ENCODE measurements at places on chromosomes 11 and 22.

- no peak for DNase-seq
Measured at GRCh38 chr11:92850296-92850826, 119.1 kb upstream of the MTNR1B start.

DNA sequence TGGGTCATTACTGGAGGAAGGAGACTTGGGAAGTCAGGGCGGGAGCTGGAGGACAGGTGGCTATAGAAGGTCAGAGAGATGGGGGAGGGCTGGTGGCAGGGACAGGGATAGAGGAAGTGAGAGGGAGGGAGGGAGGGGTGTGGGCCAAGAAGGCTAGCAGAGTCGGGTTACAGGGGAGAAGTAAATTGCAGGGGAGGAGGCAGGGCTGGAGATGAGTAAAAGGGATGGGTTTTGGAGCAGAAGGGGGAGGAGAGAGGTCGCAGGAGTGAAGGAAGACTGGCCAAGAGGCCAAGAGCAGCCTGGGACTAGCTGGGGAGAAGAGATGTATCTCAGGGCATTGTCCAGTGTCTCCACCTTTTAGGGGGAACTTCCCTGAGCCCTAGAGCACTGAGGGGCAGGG lies 33.0 kb downstream of the LRRC10B start:
- DNase-seq: no peak

GRCh38 chr11:78446210-78446609 lies 28.6 kb upstream of the GAB2 start:
- no peak for DNase-seq

DNA sequence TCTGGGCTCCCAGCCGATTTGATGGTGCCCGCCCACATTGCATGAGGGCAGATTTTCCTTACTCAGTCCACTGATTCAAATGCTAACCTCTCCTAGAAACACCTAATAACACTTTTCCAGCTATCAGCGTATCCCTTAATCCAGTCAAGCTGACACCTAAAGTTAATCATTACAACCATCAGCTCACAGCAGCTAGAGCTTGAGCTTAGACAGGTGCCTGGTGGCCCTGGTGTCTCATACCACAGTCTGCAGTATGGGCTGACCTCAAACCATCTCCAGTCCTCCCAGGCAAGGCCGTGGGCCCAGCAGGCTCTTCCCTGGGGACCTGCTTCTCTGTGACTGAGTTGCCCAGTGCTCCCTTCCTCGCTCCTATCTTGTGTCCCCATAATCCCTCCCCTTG lies 174.4 kb upstream of the NECTIN1 start:
- DNase-seq: no peak

GRCh38 chr11:82867495-82868082 lies 32.6 kb downstream of the PRCP start:
- DNase-seq: no peak

- DNase-seq: no peak
Measured at GRCh38 chr11:74683941-74684481, 47.2 kb downstream of the CHRDL2 start.

- no peak for DNase-seq
Measured at GRCh38 chr11:118002541-118003423, 16.6 kb downstream of the IL10RA start.

GRCh38 chr11:64542172-64543125 lies 48.6 kb upstream of the SLC22A12 start:
- no peak for DNase-seq

DNA sequence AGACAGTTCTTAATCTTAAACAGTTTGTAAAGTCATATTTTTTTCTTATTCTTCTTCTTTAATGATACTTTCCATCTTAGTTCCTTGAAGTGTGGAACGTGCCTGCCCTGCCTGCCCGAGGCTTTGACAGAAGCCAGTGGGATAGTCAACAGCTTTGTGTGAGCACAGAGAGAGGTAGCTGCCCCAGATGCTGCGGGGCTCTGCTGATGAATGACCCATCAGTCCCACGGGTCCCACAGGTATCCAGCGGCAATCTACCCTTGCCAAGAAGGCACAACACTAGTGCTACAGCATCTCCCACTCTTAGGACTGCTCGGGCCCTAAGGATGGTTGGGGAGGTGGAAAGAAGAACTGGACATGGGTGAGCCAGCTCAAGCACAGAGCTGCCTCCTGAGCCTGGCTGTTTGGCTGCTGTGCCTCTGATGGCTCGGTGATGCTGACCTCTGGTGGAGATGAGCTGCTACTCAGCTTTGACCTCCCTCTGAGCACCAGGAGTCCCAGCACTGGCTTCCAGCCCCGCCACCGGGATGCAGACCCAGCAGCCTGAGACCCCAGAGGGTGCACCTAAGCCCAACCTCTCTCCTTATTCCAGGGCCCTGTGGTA lies 11.8 kb upstream of the APLNR start:
- no peak for DNase-seq

- no peak for DNase-seq
Measured at GRCh38 chr11:117976445-117976844, 9.7 kb upstream of the IL10RA start.

GRCh38 chr11:112363527-112363926 lies 102.9 kb upstream of the PLET1 start:
- no peak for DNase-seq

GRCh38 chr22:44625981-44626687 lies 75.9 kb upstream of the PRR5 start:
- no peak for DNase-seq

GRCh38 chr11:113162592-113162962 lies 151.8 kb upstream of the TTC12 start:
- no peak for DNase-seq

DNA sequence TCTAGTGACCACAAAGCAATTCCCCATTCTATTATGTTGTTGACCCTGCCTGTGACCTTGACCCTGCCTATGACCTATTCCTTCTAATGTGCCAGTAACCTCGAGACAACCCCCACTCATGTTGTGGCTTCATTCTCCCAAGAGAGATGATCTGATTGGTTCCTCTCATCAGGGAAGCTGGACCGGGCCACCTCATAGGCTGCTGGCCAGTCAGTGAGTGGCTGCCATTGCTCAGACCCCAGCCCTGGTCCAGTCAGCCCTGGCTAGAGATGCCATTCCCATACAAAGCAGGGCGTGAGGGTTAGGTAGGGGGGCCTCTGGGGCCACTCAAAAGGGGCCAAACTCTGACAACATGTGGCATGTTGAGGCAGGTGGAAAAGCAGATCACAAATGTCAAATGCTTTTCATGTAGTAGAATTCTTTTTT lies 11.9 kb downstream of the SLC29A2 start:
- no peak for DNase-seq

- DNase-seq: no peak
Measured at GRCh38 chr22:37566903-37567798, 6.9 kb downstream of the CDC42EP1 start.

DNA sequence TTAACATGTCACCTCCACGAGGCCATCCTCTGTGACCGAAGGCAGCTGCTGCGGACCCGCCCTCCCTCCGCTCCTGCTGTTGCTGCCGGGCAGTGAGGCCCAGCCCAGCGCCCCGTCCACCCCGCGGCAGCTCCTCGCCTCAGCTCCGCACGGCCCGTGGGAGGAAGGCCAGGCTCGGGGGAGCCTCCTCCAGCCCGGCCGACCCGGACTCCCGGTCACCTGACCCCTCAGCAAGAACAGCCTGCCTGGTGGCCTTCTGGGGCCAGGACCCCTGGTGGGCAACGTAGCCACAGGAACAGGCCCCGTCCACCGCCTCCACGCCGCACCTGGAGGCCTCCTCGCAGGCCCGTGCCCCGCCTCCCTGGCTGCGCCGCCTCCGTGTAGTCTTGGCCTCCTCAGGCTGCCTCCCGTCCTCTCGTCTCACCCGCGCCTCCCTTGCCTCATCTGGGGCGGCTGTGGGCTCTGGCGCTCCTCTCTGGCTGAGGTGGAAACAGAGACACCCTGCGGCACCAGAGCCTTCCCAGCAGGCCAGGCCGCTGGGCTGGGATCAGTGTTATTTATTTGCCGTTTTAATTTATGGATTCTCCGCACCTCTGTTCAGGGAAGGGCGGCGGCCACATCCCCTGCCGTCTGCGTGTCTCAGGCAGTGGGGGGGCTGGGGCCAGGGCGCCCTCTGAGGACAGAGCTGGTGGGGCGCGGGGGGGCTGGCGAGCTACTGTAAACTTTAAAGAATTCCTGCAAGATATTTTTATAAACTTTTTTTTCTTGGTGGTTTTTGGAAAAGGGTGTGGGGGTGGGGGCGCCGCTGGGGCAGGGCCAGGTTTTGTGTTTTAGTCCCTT lies 25.4 kb downstream of the MOB2 start:
- no peak for DNase-seq

- DNase-seq: no peak
Measured at GRCh38 chr22:49824936-49825335, 2.7 kb downstream of the BRD1 start.

- no peak for DNase-seq
Measured at GRCh38 chr11:79461144-79461543, 20.3 kb upstream of the TENM4 start.

DNA sequence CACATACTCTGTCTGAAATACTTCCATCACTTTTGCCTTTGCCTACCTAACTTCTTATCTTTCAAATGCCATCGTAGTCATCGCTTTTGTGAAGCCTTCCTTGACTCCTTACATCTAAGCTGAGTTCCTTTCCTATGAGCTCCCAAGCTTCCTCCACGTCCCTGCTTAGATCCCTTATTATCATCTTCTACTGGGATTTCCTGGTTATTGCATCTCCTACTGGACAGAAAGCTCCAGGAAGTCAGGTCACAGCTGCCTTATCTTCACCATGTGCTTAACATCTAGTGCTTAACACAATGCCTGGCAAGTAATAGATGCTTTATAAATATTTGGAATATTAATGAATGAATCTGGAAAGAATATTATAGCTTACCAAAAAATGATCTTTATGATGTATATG lies 5.9 kb downstream of the YPEL4 start:
- DNase-seq: no peak

- DNase-seq: no peak
Measured at GRCh38 chr11:69368119-69368880, 74.3 kb downstream of the MYEOV start.

- no peak for DNase-seq
Measured at GRCh38 chr11:61918251-61918937, 1.0 kb upstream of the RAB3IL1 start.

DNA sequence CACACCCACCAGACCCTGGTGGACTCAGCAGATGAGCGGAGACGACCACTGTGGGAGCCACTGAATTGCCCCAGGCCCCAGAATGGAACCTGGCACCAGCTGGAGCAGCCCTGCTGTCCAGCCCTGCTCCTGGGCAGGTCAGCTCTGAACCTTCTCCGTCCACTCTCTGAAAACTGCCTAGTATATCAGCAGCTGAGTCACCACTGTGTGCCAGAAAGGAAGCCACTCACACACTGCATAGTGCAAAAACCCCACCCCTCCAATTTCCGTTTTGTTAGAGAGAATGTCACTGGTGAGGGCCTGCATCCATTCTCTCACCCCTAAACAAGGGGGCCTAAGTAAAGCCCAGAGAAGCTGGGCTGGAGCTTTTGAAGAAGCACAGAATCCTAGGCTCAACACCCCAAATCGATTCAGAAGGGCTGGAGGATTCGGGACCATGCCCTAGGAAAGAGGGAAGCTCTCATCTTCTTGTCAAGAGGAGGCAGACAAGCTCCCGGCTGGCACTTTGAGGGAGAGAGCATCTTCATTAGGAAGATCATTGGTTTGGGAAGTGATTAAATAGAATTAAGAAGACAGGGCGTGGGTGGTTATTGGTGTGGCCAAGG lies 44.5 kb downstream of the GALNT18 start:
- DNase-seq: no peak

- no peak for DNase-seq
Measured at GRCh38 chr11:131498631-131499160, 128.3 kb downstream of the NTM start.

DNA sequence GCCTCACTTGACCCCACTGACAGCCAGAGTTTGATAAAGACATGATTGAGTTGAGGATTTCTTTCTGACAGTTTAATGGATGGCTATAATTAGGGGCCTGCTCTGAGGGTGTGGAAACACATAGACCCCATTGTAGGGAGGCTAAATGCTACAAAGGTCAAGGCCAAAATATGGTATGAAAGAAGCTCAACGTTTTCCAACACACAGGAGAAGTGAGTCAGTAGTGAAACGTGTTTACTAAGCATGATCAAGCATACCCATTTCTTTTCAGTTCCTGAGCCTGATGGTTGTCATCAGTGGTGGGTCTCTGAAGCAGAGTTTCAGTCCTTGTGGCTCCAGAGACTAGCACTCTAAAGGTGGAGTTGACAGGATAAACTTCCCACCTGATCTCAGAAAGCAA lies 69.7 kb downstream of the SNX19 start:
- no peak for DNase-seq

DNA sequence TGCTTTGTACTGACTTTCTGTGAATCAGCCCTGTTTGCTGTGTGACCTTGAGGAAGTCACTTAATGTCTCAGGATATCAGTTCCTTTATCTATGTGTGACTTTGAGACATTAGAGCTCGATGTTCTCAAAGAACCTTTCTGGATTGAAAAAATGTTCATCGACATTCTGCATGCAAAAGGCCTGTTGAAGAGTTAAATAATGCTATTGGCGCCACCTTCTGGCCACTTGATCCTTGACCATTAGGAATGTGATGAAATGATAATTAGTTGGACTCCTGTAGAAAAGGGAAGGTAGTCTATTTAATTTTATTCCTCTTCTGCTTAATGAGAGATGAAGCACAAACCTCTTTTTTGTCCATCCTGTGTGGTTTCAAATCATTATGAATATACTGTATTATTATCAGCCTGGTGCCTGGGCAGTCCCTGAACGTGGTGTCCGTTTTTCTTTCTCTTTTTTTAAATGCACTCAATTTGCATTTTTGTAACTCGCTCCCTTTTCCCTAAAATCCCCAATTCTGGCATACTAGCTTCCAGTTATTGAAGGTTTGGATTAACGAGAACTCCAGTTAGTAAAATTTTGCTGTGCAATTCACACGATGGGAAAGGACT lies 20.7 kb downstream of the ELF5 start:
- no peak for DNase-seq

DNA sequence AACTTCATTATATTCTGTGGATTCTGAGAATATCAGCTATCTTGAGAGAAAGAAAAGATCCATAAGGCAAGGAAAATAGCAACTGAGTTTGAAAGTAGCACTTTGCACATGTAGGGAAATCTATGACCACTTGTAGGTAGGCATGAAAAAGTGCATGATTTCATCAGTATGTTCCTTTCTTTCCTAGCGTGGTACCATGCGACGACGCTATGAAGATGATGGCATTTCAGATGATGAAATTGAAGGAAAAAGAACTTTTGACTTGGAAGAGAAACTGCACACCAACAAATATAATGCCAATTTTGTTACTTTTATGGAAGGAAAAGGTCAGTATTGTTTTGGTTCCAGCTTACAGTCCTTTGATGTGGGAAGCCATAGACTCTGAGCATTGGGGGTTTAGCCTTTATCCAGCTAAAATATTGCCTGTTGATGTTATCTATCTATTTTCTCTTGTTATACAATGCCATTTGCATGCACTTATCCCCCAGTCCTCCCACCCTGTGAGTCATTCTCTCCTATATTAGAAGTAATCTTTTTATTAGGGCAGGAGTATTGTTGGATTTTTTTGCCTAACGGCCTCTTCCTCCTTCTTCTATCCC lies 60.9 kb downstream of the KDM2A start:
- DNase-seq: no peak

All from GOT3 (cell line).